Stimulated activated CD4-positive, alpha-beta T cell treated with anti-CD3 and anti-CD28 coated beads, Interleukin-15, amount 100 ng/mL, for 1 hour (primary cell): ENCODE measurements at places on chromosomes 1 and 21.
A peak's percentile ranks its signal among the peaks of the same experiment; 100 is the strongest.

- DNase-seq, result peak; percentile 80
Measured at GRCh38 chr21:34888569-34889319, 160.4 kb downstream of the RUNX1 start.

DNA sequence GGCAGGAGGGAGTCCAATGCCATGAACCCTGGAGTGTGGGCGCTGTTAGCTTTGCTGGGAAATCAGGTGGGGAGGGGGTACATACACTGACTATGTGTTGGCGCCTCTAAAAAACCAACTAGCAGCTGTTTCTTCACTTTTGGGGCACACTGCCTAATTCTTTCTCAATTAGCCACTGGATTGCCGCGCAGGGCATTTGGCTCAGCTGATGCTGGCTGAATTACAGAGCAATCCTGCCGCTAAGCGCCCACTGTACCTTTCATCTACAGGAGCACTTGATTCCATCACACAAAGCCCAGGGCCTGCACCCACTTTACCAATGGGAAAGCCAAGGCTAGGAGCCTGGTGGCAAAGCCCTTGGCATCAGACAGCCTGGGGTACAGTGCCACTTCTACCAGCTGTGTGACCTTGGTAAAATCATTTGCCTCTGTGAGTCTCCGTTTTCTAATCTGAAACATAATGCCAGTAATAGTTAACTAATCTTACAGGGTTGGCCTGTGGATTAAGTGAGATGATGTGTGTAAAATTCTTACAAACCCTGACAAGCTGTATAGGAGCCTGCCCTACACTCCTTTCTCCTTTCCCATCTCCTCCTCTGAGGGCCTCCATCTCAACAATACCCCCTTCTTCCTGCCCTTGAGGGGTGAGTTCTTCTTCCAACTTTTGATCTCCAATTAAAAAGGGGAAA lies 59.0 kb downstream of the UBE2T start:
- no peak for DNase-seq

DNA sequence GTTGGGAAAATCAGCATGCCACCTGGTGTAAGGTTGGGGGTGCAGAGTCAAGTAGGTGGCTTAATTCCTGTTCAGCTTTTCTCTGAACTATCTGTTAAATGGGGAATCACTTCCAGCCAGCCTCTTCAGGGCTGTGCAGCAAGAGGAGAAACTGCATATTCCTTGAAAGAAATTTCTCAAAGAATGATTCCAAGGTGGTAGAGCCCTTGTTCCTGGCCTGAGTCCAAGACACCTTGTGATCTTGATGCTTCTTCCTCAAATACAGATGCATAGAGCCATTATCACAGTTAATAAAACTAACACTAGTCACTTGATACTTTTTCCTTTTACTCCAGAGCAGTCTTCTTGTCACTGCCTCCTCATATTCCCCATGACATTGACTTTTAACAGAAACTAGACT lies 5.2 kb downstream of the TXLNA start:
- no peak for DNase-seq

GRCh38 chr1:89279011-89279466 lies 6.4 kb upstream of the GBP5 start:
- no peak for DNase-seq
